Motor neuron (in vitro differentiated cells): ENCODE measurements at places on chromosomes 3 and 15.
A peak's percentile ranks its signal among the peaks of the same experiment; 100 is the strongest.

DNA sequence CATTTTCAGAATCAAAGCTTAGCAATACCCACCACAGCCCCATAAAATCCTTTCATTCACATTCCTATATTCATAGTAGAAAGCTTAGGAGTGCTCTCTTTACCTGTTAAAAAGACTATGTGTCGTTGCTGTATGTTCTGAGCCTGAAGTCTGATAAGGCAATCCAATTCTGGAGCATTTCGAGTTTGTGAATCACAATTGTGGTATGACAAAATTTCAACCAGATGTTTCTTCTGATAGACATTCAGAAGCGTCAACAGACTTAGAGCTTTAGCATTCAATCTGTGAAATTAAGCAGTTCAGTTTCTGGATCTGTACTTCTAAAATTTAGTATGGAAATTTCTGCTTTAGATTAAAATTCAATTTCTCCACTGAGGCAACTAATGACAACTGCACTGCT lies 58.3 kb downstream of the TASOR start:
- ATAC-seq = no peak

DNA sequence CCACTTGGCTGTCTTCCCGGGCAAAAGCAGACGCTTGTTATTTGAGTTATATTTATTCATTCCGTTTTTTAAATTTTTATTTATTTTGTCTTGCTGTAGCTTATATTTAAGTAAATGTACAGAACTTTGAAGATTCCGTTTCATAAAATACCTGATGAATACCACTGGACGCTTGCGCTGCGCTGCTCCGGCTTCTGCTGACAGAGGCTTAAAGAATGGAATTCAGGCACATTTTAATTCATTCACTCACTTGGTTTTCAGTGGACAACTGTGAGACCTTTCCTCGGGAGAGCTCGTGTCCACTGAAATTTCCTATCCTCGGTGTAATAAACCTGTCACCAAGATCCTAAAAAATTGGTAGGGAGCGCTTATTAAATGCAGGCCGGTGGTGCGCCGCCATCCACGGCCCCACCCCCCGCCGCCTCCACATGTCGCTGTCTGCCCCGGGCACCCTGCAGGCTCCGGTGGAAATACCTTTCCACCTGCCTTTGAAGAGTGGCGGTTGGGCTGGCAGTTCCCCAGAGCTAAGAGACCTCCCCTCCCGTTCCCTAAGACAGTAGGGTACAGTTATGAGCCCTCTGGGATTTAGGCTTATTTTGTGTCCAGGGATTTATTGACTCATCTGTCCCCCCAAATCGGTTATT lies 62.5 kb upstream of the UBE2E1 start:
- ATAC-seq = peak; percentile 30

DNA sequence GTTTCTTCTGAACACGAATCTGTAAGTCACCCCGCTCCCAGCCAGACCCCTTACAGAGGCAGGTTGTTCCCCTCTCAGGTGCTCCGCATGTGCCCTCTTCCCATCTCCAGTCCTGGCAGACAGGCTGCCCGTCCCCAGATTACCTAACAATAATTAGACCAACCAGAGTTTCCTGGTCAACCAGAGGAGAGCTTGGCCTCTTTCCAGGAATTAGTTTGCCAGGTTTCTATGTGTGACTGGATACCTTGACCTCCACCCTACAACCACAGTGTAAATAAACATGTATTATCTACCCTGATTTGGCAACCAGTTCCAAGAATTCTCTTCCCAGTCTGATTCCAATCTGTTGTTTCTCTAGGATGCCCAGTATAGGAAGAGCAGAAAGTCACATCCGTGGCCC lies 178.0 kb upstream of the UMPS start:
- ATAC-seq = no peak

GRCh38 chr3:81484520-81484919 lies 276.9 kb downstream of the GBE1 start:
- ATAC-seq = no peak

GRCh38 chr15:84879088-84879780 lies 5.2 kb upstream of the SLC28A1 start:
- ATAC-seq = no peak

- no peak for ATAC-seq
Observed at GRCh38 chr15:79922512-79923078, 25.8 kb upstream of the MTHFS start.

- ATAC-seq = no peak
Observed at GRCh38 chr3:110362751-110363150, 708.9 kb upstream of the NECTIN3 start.

GRCh38 chr15:40512440-40512839 lies 41.7 kb downstream of the CHST14 start:
- ATAC-seq = no peak

DNA sequence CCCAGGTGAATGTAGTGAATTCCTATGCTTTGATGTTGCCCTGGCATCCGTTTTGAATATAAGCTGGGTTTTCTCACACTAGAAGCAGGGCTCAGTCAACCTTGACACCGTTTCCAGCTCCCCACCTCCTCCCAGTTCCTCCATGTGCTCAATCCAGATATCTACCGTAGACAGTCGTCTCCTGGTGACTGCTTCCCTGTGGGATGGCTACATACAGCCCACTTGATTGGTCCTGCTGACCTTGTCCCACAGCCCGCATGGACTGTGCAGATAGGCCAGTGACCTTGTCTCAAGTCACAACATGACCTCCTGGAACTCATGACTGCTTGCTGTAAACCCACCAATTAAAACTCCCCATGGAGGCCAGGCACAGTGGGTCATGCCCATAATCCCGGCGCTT lies 8.1 kb downstream of the SEMA7A start:
- ATAC-seq = no peak

- ATAC-seq = no peak
Observed at GRCh38 chr3:45154641-45155147, 8.5 kb upstream of the CDCP1 start.

GRCh38 chr15:64251658-64252057 lies 88.8 kb upstream of the PPIB start:
- ATAC-seq = no peak
